ENCODE measurements at places on chromosomes 13 and 19.

DNA sequence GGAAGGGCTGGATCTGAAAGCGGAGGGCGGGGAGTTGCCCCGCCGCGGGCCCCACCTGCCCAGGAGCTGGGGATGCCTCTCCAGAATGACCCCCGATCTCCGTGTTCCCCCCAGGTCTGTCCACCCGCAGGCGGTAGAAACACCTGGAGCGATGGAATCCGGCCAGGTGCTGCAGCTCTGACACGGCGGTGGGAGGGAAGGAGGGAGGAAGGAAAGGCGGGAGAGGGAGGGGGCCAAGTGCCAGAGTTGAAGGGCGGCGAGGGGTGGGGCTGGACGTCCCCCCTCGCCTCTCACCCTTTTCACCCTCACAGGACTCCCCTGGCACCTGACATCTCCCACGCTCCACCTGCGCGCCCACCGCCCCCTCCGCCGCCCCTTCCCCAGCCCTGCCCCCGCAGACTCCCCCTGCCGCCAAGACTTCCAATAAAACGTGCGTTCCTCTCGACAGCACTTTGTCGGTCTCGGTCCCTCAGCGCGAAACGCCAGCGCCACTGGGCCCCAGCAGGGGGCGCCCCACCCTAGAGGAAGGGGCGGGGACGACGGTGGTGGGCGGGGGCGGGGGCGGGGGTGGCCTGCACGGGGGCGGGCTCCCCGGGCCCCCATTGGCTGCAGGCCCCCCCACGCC lies 337 bp upstream of the FXYD7 start:
- DNase-seq: no peak

DNA sequence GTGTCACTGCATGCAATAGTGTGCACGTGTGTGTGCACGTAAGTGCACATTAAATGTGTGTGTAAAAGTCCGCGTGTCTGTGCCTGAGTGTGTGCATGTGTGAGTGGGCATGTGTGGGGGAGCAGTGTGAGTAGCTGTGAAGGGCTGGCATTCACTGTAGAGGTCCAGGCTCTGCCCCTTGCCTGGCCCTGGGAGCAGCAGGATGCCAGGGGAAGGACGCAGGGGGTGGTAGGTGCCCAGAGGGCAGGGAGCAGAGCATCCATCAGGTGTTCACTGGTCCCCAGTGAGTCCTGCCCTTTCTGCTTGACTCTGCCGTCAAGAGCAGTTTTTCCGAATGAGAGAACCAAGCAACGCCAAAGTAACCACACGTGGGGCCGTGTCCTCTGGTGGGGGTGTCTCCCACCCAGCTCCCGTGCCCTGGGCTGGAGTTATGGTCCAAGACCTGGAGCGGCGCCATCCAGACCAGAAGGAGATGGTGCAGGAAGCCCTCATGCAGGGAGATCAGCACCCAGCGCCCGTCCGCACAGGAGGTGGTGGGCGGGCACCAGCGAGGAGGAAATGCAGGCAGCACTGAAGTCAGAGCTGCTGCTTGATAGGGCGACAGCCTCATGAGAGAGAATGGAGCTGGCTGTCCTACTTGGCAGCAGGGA lies 68.5 kb downstream of the TEX29 start:
- DNase-seq: no peak

- DNase-seq: no peak
Measured at GRCh38 chr13:34628209-34628682, 313.8 kb upstream of the NBEA start.

DNA sequence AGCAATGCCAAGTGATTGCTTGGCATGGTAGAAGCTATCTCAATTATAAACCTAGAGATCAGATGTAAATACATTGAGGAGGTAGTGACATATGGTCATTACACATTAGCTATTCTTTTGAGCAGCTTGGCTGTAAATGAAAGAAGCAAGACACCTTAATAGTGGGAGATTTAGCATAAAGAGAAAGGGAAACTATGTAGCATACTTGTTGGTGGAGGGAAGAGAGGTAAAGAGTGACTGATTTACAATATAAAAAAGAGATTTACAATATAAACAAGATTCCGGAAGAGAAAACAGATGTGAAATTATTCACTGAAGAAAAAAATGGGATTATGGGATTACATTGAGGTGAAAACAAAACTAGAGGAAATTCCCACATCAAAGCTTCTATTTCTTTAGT lies 2009.6 kb downstream of the OLFM4 start:
- DNase-seq: no peak

DNA sequence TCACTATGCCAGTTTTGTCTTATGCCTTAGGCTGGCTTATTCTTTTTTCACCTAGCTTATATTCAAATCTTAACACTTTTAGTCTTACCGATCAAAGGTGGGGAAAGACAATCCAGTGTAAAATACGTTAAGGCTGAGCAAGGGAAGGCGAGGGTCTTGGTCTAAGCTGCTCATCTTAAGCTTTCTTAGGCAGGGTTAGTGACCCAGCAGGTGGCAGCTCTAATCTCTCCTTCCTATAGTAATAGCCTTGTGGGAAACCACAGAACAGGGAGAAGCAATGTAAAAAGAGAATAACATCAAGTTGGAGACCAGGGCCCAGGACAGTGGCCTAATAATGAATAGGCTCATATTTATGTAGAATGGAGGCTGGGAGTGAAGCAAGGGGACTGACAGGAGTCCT lies 45.9 kb downstream of the COG3 start:
- DNase-seq: no peak

DNA sequence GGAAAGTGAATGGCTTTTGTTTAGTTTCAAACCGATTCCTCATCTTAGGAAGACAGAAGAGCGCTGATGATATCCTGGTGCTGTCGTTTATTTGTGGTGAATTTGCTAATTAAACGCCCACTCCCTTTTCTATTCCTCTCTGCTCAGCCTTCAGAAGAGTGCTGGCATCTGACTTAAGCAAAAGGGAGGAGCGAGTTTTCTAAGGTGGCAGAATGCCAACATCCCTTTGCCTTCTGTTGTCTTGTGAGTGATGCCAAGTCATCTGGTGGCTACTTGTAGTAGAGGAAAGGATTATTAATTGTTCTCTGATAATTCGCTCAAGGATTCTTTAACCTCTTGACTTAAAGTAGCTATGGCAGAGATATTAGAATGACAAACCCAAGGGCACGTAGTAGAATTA lies 68.1 kb downstream of the ERCC5 start:
- DNase-seq: no peak

DNA sequence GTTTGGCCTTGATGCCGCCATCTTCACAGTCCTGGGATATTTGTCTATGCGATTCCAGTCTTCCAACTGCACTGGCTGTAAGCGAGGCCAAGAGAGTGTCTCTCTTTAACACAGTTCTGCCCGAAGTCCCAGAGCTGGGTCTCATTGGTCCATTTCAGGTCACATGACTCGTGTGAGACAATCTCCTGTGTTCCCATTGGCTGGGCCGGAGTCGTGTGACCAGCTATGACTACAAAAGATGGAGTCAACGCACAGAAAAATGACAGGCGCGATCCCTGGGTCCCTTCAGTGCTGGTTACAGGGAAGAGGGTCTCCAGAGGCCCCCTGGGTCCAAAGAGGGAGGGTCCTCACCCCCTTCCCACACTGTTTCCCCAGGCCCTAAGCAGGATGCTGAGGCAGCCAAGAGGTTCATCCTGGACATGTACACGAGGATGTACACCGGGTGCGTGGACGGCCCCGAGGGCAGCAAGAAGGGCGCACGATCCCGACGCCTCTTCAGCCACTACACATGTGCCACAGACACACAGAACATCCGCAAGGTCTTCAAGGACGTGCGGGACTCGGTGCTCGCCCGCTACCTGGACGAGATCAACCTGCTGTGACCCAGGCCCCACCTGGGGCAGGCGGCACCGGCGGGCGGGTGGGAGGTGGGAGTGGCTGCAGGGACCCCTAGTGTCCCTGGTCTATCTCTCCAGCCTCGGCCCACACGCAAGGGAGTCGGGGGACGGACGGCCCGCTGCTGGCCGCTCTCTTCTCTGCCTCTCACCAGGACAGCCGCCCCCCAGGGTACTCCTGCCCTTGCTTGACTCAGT lies 15.9 kb upstream of the S1PR4 start:
- no peak for DNase-seq

Measured in iPS DF 19.7 (cell line).